Renal cortex interstitium (tissue), 15 donors: ENCODE measurements at places on chromosomes 2 and 18. TPM values are rescaled to one million over a fixed set of nuclear protein-coding genes. Genes with fewer than 3 reads are reported as not detected.

DNA sequence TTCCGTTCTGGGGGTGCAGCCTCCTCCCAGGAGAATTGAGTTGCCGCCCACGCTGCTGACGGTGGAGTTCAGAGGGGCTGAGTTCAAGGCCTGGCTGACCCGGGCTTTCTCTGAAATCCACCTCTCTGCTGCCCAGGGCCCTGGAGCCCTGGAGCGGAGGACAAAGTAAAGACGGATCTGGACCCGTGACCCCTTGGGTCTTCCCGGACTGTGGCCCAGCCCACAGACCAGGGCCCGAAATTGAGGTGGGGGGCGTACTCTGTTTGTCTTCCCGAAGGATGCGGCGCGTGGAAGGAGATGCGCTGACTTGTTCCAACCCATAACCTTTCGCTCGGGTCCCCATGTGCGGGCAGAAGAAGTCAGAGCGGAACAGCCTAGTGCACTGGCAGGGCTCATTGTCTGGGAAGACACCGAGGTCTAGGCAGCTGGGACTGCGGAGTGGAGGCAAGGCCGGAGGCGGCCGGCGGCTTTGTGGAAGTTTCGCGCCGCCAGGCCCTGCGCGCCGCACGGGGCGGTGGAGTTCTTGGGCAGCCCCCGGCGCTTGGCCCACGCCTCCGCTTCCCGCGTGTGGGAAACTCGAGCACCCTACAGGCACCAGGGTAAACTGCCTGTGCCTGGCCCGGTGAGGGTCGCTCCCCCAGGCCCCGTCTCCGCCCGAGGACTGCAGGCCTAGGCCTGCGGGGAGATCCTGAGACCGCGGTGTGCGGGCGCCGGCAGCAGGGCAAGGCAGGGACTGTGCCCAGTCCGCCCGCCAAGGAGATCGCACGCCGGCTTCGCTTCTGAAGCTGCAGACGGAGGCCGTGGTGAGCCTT, 9.8 kb downstream of the POU3F3 start:
- no peak for DNase-seq

Gene DNER
- 61.3 TPM for polyA plus RNA-seq

GRCh38 chr2:96120091-96120720, 3.8 kb upstream of the ADRA2B start:
- no peak for DNase-seq

- DNase-seq, result peak; percentile 13
Measured at GRCh38 chr2:80499095-80499494, 194.5 kb upstream of the LRRTM1 start.

DNA sequence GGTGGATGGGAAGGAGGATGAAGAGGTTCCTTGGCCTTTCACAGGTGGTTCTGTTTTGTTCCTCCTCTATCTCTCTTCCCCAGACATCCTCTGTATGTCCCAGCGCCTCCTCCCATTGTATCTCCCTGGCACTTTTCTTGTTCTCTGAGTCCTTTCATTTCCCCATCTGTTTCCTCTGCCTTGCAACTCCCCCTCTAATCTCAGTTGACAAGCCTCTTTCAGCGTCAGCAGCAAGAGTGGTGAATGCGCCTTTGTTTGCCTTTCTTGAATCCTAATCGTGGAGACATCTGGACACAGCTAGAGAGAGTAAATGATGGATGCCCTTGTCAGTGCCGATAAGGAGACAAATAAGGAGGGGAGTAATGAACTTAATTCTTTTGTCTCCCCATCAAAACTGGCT, 167.0 kb downstream of the NDUFA10 start:
- peak; percentile 30 for DNase-seq

Gene ANTXR1
- 83.1 TPM for polyA plus RNA-seq

Gene LYPD6B
- polyA plus RNA-seq, result 31.8 TPM

- DNase-seq, result no peak
Measured at GRCh38 chr2:17271416-17271815, 246.8 kb downstream of the RAD51AP2 start.

Gene HTR2B
- polyA plus RNA-seq, result 16.0 TPM

Gene ABCG5
- 0.55 TPM for polyA plus RNA-seq

- DNase-seq, result no peak
Measured at GRCh38 chr2:95058466-95058988, 33.0 kb downstream of the MAL start.

Gene APLF
- polyA plus RNA-seq, result 3.4 TPM

Gene C1QL2
- polyA plus RNA-seq, result not detected

Gene FRZB
- polyA plus RNA-seq, result 10.0 TPM

DNA sequence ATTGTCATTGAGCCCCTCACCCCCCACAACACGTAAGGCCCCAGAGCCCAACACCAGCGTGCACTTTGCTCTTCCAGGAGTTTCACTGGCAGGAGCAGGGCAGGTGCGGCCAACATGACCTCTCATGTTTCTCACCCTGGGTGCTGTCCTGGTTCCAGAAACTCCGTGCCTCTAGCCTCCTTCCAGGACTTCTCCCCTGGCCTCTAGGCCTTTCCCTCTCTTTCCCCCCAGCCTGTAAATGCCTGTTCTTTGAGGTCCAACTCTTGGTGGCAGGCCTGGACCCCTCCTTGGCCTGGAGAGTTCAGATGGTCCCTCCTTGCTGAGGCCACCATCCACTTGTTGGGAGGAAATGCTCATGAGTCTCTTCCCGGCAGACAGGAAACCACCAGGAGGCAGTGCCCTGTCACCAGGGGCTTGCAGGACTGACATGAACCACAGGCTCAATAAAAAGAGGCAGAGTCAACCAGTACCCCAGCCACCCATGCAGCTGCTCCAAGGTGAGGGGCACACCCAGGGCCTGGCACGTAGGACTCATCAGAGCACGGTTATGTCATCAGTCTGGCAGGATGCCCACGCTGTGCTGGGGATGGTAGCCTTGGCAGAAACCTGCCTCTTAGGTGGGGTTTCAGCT, 1.5 kb downstream of the MALL start:
- DNase-seq, result no peak

DNA sequence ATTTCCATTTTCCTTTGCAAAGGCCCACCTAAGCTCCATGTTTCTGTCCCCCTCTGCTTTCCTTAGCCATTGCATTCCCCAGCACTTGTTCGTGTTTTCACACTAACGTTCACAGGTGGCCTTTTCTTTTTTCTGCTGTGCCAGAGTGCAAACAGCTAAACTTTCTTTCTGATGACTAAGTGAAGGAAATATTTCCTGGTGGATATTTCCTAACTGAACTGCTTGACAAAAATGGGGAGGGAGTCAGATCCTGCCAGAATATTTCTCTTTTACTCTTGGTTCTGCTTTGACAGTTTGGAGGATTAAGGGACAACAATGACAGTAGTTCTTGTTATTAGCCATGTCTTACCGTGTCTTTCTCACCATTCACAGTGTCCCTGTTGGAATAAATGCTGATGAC, 344.0 kb downstream of the ARHGAP15 start:
- no peak for DNase-seq

Gene C1GALT1C1L
- 5.0 TPM for polyA plus RNA-seq

Gene CHPF
- polyA plus RNA-seq, result 17.6 TPM

DNA sequence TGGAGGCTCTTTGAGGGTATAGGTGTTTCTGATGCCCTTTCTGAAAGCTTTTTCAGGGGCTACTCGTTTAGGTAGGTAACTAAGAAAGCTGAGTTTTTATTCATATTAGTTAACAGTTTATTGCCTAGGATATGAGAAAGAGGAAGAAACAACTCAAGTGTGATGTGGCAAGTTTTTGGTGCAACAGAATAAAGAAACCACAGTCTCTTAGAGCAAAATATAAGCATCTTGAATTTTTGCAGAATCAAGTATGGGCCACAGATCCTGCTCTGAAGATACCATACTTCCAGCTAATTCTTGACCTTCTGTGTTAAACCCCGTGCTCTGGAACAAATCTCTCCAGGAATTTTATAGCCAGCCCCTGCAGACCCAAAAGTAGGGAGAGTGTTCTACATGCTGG, 147.7 kb upstream of the SLC1A4 start:
- DNase-seq, result no peak

Gene C2orf80
- polyA plus RNA-seq, result 0.32 TPM

GRCh38 chr18:79361766-79362522, 33.8 kb upstream of the NFATC1 start:
- no peak for DNase-seq

- no peak for DNase-seq
Measured at GRCh38 chr2:218395456-218395825, 4.2 kb upstream of the CTDSP1 start.

- no peak for DNase-seq
Measured at GRCh38 chr2:240626531-240627300, 1.4 kb downstream of the GPR35 start.

DNA sequence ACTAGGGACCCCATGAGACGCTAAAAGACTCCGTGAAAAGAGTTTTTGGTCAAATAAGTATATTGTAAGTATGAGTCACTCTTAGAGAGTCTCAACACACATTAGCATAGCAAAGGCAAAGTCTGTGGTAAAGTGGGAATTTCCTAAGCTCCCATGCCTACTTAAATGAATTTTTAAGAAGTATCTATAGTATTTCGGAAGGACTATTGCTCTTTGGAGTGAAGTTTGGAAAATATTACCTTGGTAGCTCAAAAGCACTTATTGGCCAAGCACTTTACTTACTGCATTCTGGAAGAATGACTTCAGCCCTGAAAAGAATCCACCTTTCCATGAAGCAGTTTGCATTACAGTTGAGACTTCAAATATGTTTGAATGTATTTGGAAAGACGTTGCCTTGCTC, 57.1 kb downstream of the CAVIN2 start:
- no peak for DNase-seq

GRCh38 chr2:164014068-164014731, 278.4 kb upstream of the FIGN start:
- DNase-seq, result peak; percentile 11

Gene METTL21A
- 30.9 TPM for polyA plus RNA-seq

Gene FAM124B
- polyA plus RNA-seq, result 2.8 TPM

DNA sequence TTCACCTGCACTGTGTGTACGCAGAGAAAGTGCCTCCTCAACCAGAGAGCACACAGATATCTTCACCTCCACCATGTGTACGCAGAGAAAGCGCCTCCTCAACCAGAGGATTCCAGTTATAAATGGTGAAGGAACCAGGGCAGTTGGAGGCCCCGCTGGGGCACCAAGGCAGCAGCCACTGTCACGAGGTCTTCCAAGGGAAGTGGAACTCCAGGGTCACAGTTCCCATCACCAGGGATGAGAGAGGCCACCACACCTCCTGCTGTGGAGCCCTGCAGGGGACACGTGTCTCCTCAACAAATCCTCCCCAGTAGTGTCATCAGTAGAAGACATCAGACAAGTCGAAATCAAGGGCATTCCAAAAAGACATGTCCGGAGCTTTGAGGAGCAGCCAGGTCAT, 28.2 kb upstream of the NFATC1 start:
- no peak for DNase-seq

- DNase-seq, result no peak
Measured at GRCh38 chr2:161044921-161045320, 115.3 kb upstream of the TANK start.

- no peak for DNase-seq
Measured at GRCh38 chr2:236261452-236261851, 2.8 kb downstream of the ASB18 start.

Gene LYPD1
- polyA plus RNA-seq, result 117 TPM

- no peak for DNase-seq
Measured at GRCh38 chr2:100494712-100495111, 24.4 kb downstream of the NMS start.

GRCh38 chr2:85961053-85961452, 72.3 kb upstream of the ST3GAL5 start:
- no peak for DNase-seq

DNA sequence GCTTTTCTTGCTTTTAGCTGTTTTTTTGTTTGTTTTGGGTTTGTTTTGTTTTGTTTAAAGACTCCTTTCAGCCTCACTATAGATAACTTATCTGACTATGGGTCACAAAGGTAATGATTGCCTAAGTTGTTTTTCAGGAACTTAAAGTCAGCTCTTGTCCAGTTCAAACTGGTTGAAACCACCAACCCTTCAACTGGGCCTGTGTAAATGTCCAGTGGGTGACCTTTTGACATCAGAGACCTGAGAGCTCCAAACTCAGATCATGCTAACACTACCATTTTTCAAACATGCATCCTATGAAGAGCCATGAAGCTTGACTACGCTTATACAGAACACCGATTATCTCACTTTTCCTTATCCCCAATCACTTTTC, 144.6 kb upstream of the RMP24 start:
- no peak for DNase-seq

DNA sequence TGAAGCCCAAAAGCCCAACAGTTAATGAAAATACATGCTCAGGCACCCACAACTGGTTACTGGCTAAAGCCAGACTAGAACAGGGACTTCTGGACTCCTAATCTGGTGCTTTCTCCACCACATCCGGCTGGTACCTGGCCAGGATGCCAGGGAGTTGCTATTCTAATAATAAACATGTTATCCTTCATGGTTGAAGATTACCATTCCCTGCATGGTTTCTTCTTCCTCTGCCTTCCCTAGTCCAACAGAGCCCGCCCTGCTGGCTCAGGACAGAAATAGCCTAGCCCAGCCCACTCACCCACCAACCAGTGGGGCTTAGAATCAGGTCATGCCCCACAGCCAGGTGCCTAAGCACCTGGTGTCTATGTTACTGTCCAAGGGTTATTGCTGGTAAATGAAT, 184.2 kb downstream of the TMEM247 start:
- DNase-seq, result no peak

DNA sequence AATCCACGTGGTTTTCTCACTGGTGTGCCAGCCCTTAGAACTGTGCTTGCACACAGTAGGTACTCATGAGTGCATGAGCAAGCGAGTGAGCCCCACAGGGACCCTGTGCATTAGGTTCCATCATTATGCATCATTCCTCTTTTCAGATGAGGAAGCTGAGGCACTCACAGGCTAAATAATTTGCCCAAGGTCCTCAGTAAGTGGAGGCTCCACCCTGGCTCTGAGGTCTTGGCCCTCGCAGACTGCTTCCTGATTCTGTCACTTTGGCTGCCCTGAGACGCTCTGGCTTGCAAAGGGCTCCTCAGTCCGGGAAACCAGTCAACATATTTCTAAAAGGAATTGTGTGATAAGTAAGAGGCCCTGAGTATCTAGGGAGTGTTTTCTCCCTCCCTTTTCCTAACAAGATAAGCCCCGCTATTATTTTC, 71.7 kb downstream of the IL1R2 start:
- DNase-seq, result no peak

GRCh38 chr2:71680925-71681324, 227.6 kb downstream of the DYSF start:
- no peak for DNase-seq

Gene NEMP2
- 14.3 TPM for polyA plus RNA-seq

Gene SPR
- 10.1 TPM for polyA plus RNA-seq

DNA sequence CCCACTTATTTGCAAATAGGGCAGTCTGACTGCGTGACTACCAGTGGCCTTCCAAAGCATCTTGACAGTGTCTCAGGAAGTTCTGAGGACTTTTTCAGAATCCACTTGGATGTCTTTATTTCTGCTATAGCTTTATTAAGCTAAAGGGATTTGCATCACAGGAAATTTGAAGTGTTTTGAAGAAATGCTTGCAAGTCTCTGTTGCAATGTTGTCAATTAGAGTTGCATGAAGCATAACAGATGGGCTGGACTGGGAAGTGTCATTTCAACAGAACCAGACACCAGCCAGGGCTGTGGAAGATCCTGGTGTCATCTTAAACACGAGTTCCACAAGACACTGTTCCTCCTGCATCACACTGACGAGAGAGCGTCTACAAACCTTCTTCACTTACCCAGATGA, 224.5 kb downstream of the EN1 start:
- DNase-seq, result no peak

Gene COL5A2
- 115 TPM for polyA plus RNA-seq
